ENCODE measurements at places on chromosomes 7 and 10.

DNA sequence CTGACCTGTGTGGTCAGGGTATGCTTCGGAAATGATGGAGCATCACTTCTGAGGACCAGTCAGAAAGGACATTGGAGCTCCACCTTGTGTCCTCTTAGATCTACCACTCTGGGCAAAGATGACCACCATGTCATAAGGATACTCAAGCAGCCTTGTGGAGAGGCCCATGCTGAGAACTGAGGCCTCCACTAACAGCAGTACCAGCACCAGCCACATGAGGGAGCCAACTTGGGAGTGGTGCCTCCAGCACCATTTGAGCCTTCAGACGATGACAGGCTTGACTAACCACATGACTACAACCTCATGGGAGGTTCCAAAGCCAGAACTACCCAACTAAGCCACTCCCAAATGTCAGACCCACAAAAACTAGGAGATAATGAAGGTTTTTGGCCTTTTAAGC, 116.0 kb downstream of the NPTX2 start:
- peak; percentile 72 for DNase-seq

- DNase-seq, result no peak
These were observed 70.0 kb upstream of the FAM13C start for GRCh38 chr10:59432207-59432900.

- peak; percentile 91 for DNase-seq
These were observed 2.0 kb downstream of the SRGN start for GRCh38 chr10:69089638-69090599.

- DNase-seq, result no peak
These were observed 83.5 kb downstream of the ADK start for GRCh38 chr10:74234569-74234968.

- no peak for DNase-seq
These were observed 42.5 kb upstream of the KMT2E start for GRCh38 chr7:104971290-104972071.

GRCh38 chr7:30797176-30798040, 26.2 kb downstream of the MINDY4 start:
- DNase-seq, result no peak

- no peak for DNase-seq
These were observed 7.8 kb downstream of the CRHR2 start for GRCh38 chr7:30674420-30674819.

- no peak for DNase-seq
These were observed 88.6 kb upstream of the KCNIP2 start for GRCh38 chr10:101932183-101932582.

DNA sequence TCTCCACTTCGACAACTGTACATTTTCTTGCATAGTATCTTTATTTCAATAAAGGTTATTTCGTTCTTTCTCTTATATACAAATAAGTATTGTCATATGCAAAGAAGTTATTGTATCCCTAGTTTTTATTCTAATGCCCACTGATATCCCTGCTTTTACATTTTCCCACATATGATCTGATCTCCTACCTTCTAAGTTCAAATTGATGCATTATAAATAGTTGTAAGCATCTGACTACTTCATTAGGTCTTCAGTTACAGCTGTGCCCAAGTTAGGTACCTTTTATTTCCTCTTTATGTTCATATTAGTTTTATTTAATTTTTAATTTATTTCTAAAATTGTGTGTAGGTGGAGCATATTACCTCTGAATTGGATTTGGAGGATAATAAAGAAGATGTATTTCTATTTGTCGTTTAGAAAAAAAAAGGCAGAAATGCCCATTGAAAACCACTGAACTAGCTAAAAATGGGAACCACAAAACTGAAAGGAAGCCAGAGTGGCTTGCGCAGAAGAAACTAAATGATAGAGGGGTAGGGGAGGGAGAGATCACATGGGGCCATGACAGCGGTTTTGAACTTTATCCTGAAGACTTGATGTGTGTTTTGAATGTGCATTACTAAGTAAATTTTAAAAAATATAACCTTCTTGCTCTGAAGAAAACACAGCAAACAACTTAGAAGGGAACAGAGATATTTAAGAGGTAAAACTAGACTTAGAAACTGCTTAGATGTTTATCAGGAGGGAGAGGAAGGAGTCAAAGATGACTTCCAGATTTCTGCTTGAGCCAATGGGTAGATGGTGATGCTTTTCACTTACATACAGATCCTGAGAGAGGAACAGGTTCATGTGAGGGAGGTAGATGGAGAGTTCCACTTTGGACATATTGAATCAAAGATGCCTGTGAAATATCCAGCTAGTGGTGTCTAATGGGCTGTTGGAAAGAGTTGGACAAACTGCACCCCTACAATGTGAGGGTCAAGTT, 9.3 kb upstream of the ZC3HAV1L start:
- DNase-seq, result no peak

- DNase-seq, result no peak
These were observed 158.8 kb upstream of the SP8 start for GRCh38 chr7:20945451-20945850.

Data from activated effector memory CD4-positive, alpha-beta T cell treated with anti-CD3 and anti-CD28 coated beads, Interleukin-2, amount 50 U/mL, for 16 hours (primary cell).